ENCODE measurements at places on chromosomes 5 and 9.

DNA sequence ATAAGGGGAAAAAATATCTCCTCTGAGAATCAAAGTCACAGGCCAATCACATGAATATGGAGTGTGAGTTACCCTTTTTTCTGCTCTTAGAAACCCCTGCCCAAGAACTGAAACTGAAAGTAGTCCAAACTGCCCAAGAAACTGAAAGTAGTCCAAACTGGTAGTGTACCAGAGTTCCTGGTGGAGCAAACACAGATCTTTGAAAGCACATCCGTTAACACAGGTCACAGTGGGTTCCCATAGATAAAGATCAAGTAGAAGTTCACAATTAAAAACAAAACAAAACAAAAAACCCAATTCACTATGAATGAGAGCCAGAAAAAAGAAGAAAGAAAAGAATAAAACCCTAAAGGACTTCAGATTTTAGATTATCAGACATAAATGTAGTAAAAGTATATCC is 332.4 kb upstream of the EFNA5 start:
- DNase-seq: peak; percentile 4

DNA sequence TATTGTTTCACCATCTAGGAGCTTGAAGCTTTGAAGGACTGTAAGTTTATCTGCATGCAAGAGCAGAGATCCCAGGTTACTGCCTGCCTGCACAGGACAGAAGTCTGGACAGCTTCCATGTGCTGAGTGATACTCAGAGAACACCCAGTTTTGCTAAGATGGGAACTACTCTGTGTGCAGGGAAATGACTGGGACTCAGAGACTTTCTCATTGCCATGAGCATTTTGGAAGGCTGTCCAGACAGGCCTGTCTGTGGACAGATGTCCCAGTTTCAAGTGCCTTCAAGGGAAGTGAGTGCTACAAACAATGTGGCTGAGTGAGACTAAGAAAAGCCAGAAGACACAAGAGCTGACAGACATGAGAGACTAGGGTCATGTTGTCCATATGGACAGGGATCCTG is 19.2 kb upstream of the ZNF131 start:
- DNase-seq: no peak

- no peak for DNase-seq
Measured at GRCh38 chr9:90860382-90860781, 58.8 kb downstream of the SYK start.

GRCh38 chr5:40401284-40402006 is 278.3 kb upstream of the PTGER4 start:
- DNase-seq: no peak

- no peak for DNase-seq
Measured at GRCh38 chr9:91795598-91796241, 154.3 kb downstream of the ROR2 start.

DNA sequence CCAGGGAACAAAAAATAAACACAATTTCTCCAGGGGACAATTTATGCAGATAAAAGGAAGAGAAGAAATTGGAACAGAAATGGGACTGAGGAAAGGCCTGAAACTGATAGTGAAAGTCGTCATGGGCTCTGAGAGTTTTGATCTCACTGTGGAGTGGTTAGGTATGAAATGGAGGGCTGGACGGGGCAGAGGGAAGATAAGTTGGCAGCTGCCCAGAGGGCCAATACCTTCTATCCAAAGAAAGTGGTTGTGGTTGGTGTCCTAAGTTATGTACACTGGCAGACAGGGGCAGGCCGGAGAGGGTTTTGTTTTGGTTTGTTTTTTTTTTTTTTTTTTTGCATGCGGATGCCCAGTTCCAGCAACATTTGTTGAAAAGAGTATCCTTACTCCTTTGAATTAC is 46.1 kb downstream of the ZNF618 start:
- DNase-seq: no peak

- no peak for DNase-seq
Measured at GRCh38 chr5:137808503-137809135, 54.5 kb upstream of the HNRNPA0 start.

DNA sequence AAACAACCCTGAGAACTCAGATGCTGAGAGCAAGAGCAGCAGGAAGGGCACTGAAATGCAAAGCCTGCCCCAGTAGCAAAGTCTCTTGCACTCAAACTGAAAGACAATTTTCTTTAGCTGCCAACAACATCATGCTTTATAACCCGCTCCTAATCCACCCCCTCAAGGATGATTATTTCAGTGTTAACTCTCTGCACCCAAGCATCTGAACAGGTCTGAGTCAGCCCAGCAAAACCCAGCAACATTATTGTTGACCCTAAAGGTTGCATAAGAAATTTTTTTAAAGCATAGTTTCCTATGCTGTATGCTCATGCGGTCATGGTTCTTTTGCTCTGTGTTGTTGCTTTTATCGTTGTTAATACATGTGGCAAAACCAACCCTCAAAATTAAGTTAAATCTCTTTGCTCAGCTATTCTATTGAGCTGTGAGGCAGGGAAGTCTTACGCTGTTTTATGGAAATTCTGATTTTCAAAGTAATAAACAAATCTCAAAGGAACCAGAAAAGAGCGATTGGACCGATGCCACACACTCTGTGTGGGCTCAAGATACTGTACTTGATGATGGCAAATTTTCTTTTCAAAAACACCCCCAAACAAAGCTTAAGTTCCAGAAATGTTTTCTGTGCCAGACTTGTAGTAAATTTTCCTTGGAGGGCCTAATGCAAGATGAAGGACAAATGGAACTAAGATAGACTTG is 440.6 kb upstream of the MPDZ start:
- DNase-seq: no peak

DNA sequence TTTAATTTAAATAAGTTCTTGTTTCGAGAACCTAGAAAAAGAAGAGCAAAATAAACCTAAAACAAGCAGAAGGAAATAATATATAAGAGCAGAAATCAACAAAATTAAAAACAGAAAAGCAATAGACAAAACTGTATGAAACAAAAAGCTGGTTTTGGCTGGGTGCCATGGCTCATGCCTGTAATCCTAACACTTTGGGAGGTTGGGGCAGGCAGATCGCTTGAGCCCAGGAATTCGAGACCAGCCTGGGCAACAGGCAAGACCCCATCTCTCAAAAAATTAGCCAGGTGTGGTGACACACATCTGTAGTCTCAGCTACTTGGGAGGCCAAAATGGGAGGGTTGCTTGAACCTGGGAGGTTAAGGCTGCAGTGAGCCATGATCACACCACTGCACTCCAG is 59.2 kb upstream of the OTP start:
- DNase-seq: no peak

GRCh38 chr9:93295456-93296076 is 111.6 kb downstream of the WNK2 start:
- DNase-seq: no peak

DNA sequence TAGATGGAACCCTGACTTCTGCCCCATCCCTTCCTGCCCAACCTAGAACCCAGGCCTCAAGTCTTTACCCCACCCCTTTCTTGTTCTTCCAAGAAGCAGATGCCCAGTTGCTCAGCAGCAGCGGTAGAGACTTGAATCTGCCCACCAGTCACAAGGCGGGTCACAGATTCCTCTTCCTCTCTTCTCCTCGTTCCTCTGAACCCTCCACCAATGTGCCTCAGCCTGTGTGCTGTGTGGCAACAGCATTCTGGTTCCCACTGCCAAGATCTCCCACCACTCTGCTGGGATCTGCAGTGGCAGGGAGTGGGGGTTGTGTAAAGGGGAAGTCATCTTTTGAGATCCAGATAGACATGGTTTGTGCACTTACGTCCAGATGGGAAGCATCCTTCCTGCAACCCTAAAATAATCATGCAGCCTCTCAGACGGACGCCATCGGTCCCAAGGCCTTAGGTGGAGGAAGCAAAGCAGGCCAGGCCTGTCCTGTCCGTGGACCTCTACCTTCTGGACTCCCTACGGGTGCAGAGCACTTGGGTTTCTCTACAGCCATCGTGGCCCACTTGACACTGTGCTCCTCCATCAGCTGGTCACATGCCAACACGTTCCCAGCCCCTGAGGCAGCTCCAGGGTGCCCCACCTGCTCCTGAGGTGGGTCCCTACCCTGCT is 7.7 kb upstream of the RPL26L1 start:
- DNase-seq: no peak

DNA sequence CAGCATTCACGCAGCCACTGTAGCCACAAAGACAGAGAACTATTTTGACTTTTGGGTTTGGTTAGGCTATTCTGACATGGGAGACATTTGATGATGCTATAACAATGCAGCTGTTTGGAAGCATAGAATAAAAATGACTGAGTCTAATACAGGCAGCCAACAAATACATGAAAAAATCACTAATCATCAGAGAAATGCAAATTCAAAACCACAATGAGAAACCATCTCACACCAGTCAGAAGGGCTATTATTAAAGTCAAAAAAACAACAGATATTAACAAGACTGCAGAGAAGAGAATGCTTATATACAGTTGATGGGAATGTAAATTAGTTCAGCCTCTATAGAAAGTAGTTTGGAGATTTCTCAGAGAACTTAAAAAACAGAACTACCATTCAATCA is 107.1 kb upstream of the POC5 start:
- no peak for DNase-seq

DNA sequence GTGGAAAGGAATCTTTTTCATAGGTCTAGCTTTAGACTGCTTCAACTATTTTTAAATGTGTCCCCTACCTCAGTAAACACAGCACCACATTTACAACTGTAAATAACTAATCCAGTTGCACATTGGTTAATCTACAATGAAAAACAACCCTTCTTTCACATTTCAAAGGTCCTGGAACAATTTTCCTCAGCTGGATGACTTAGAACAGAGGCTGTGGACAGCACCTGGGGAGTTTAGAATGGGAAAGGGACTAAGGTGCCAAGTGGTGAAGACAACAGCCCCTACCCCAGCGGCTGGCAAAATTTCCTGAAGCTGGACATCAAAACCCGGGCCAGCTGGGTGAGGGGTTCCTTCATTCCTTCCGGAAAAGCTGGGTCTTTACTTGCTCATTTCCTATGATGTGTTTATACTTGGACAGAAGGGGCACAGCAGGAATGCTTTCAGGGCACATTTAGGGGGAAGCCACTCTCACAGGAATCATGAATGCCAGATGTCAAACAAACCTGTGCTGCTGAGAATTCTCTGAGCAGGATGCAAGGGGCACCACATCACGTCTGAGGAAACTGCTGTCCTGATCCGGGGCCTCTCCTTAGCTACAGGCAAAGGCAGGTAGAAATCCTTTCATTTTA is 158.3 kb downstream of the NR2F1-AS1 start:
- DNase-seq: no peak

DNA sequence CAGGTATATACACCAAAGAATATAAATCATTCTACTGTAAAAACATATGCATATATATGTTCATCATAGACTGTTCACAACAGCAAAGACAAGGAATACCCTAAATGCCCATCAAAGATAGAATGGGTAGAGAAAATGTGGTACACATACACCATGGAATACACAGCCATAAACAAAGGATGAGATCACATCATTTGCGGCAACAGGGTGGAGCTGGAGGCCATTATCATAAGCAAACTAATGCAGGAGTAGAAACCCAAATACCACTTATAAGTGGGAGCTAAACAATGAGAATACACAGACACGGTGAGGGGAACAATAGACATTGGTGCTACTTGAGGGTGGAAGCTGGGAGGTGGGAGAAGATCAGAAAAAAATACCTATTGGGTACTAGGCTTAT is 117.6 kb downstream of the COX7C start:
- no peak for DNase-seq

DNA sequence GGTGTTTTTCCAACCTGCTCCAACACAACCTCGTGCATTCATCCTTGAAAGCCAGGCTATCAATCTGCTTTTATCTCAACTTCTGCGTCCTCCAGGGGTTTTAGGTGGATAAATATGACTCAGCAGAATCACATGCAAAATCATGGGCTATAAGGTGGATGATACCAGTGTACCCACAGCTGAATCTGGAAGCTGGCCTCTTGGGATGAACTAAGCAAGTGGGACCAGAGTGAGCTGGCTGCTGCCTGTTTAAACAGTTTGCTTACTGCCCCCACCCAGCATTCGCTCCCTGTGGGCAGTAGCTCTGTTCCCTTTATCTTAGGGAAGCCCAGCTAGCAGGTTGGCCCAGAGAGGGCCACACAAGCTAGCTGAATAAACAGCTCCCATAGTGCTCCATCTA is 194.0 kb downstream of the CRB2 start:
- DNase-seq: no peak

GRCh38 chr9:74499111-74499601 is 2.0 kb downstream of the RORB start:
- no peak for DNase-seq

GRCh38 chr5:42855386-42855785 is 43.7 kb upstream of the SELENOP start:
- no peak for DNase-seq

DNA sequence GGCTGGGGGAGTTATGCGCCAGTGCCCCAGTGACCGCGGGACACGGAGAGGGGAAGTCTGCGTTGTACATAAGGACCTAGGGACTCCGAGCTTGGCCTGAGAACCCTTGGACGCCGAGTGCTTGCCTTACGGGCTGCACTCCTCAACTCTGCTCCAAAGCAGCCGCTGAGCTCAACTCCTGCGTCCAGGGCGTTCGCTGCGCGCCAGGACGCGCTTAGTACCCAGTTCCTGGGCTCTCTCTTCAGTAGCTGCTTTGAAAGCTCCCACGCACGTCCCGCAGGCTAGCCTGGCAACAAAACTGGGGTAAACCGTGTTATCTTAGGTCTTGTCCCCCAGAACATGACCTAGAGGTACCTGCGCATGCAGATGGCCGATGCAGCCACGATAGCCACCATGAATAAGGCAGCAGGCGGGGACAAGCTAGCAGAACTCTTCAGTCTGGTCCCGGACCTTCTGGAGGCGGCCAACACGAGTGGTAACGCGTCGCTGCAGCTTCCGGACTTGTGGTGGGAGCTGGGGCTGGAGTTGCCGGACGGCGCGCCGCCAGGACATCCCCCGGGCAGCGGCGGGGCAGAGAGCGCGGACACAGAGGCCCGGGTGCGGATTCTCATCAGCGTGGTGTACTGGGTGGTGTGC is at the start of gene RXFP3:
TSS of gene RXFP3 (plus strand) at position 6 of the 636 bp plus-strand sequence. CDS start at position 361, 355 bp downstream.
- no peak for DNase-seq

- peak; percentile 51 for DNase-seq
Measured at GRCh38 chr5:142866563-142867275, 96.5 kb downstream of the ARHGAP26 start.

- DNase-seq: no peak
Measured at GRCh38 chr9:118527261-118527660, 823.1 kb downstream of the TLR4 start.

- DNase-seq: no peak
Measured at GRCh38 chr5:994821-995220, 13.8 kb upstream of the NKD2 start.

DNA sequence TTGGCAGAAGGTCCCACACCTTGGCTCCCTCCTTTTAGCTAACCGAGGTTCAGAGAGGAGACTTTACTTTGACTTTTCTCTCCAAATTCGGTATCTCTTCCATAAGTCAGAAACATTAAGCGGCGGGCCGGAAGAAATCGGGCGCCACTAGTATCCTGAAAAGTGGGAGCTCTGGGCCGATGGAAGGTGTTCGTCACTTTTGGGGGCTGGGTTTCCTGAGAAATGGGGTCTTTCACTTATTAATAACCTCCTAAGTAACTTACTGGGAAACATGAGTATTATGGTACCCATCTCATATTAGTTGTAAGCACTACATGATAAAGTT is 716 bp downstream of the STX17 start:
- DNase-seq: no peak

- DNase-seq: no peak
Measured at GRCh38 chr9:122900791-122901190, 4.4 kb downstream of the RC3H2 start.
